ENCODE measurements at places on chromosomes 2 and 18. TPM values are rescaled to one million over a fixed set of nuclear protein-coding genes. Genes with fewer than 3 reads are reported as not detected.

DNA sequence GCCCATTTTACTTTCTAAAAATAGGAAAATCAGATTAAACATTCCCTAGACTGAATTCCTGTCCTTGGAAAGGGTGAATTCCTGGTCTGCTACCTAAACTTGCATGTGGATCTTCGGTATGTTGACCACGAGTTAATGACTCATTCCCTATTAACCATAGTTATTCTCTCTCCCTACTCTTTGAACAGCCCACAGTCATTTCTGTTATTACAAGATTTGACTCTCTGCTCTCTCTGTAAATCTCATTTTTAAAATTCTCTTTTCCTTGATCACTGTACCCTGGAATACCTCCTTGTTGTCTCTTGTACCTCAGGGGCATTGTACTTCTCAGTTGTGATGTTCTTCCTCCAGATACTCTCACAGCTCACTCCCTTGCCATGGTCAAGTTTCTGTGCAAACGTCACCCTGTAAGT lies 92.0 kb upstream of the GULP1 start:
- no peaks in the 10 kb centered on the region for H3K36me3 ChIP-seq
- H3K4me1 ChIP-seq = no peaks in the 10 kb centered on the region
- peak overlapping the region; percentile 64 for H3K27ac ChIP-seq
- no peak overlapping the region for H3K4me3 ChIP-seq

DNA sequence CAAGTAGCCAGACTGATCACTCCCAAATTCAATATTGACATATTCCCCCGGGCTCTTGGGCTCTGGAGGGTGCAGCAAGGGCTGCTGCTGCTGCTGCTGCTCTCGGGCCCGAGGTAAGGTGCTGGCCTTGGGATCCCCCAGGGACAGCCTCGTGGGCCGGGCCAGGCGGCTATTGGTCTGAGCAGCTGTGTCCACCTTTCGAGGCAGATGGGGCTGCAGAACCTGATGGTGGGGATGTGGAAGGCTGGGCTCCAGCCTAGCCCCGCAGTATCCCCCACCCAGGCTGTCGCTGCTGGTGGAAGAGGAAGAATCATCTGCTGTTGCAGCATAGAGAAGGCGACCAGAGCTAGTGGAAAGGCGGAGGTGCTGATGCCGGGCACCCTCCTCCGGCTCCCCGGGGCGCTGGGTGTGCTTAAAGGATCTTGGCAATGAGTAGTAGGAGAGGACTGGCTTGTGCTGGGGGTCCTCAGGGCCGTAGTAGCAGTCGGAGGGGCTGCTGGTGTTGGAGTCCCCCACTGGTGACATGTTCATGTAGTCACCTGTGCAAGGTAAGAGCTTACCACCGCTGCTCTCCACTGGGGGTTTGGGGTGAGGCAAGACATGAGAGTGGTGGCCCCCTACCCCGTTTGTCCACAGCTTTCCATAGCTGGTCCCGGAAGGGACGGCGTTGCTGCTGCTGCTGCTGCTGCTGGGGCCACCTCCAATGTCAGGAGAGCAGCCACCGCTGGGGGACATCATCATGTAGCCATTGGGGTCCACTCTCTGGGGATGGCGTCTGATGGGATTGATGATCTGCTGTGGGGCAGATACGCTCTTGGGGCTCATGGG lies 3.4 kb downstream of the IRS1 start:
- H3K4me1 ChIP-seq = no peaks in the 10 kb centered on the region
- H3K36me3 ChIP-seq = no peaks in the 10 kb centered on the region
- peak overlapping the region; percentile 93 for H3K27ac ChIP-seq
- H3K4me3 ChIP-seq = peak overlapping the region; percentile 67
- peak; percentile 30 for DNase-seq

DNA sequence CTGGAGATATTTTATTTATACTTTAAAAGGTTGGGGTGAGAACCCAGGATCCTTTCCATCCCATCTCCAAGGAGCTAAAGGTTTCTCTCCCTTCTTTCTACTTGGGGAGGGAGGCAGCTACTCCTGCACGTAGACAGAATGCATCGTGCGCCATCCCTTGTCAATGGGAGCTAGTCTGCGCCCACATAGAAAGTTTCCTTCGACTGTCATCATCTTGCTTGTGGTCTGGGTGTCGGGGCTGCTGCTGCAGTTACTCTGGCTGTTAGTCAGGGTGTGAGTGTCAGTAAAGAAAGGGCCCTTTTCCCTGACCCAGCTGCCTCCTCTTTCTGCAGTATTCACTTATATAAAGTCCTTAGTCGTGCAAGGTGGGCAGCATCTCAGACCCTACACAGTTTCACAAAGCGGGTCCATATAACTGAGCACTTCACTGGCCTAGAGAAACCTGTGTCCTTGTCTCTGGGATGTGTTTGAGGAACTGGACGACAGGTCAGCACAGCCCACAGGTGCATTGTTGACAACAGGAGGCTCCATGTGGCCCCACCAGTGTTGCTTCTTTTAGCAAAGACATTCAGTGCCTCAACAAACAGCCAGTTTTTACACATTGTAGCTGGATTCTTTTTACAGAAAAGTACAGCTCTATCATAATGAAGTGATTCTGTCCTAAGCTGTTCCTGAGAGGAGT lies 22.4 kb downstream of the NPAS2 start:
- no peak overlapping the region for H3K4me3 ChIP-seq
- H3K27me3 ChIP-seq = no peaks in the 10 kb centered on the region
- no peak for DNase-seq
- no peaks in the 10 kb centered on the region for H3K4me1 ChIP-seq

The GMPPA gene
- total RNA-seq = 30.3 TPM

- no peak overlapping the region for H3K4me3 ChIP-seq
- peak; percentile 60 for DNase-seq
- peak overlapping the region; percentile 79 for H3K27ac ChIP-seq
- H3K4me1 ChIP-seq = no peaks in the 10 kb centered on the region
Measured at GRCh38 chr2:8003462-8004075, 678.3 kb upstream of the ID2 start.

DNA sequence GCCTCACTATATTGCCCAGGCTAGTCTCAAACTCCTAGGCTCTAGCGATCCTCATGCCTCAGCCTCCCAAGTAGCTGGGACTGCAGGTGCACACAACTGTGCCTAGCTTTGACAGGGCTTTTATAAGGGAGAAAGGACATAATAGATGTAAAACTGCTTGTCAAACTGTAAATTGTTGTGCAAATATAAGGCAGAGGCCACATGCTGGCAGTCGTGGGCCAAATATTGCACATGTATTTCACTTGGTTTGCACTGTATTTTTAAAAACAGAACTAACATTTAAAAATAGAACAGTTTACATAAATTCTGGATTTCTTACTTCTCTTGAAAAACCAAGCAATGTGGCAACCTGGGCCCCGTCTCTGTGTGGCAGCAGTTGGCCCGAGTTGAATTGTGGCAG lies 31.2 kb upstream of the MYO3B start:
- no peaks in the 10 kb centered on the region for H3K27me3 ChIP-seq
- no peaks in the 10 kb centered on the region for H3K4me1 ChIP-seq
- H3K4me3 ChIP-seq = no peak overlapping the region
- no peak overlapping the region for H3K27ac ChIP-seq

DNA sequence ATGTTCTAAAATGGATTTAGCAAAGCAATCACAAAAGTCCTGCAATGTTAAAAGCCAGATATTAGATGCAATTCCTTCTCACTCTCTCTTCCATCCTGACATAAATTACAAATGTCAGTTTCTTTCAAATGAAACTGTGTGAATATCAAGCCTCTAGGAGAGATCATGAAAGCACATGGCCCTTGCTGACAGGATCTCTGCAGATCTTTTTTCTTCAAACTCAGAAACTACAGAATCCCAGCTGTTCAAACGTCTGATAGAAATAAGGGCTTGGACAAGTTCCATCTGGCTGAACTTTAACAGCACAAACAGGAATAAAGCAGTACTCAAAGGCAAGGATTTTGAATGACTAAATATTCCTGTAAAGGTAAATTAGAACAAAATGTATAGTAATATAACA lies 47.6 kb downstream of the PDE1A start:
- no peaks in the 10 kb centered on the region for H3K36me3 ChIP-seq
- H3K27ac ChIP-seq = peak overlapping the region; percentile 6
- no peaks in the 10 kb centered on the region for H3K27me3 ChIP-seq
- no peak overlapping the region for H3K4me3 ChIP-seq
- DNase-seq = no peak

- DNase-seq = no peak
- no peaks in the 10 kb centered on the region for H3K4me1 ChIP-seq
- peaks cover 3% of the 10 kb centered on the region for H3K27me3 ChIP-seq
- H3K27ac ChIP-seq = no peak overlapping the region
- no peaks in the 10 kb centered on the region for H3K36me3 ChIP-seq
Measured at GRCh38 chr18:79384151-79384807, 11.5 kb upstream of the NFATC1 start.

The NOSTRIN gene
- total RNA-seq = 181 TPM

DNA sequence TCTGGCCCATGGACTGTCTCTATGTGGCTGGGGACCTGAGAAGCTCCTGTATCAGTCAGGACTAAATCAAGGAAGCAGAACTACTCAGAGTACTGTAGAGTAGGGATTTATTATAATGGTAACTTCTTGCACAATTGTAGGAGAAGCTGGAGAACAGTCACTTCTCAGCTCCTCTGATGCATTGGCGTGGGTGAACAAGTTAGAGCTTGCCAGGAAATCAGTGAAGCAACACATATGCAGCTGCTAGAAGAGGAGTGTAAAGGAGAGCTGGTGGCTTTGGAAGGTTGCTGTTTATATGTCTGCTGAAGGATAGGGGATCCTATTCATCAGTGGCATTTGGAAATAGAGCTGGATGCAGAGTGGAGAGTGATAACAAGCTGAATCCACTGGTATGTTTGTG lies 215.5 kb upstream of the CWC22 start:
- DNase-seq = no peak
- no peaks in the 10 kb centered on the region for H3K27me3 ChIP-seq
- no peak overlapping the region for H3K4me3 ChIP-seq
- no peak overlapping the region for H3K27ac ChIP-seq
- H3K36me3 ChIP-seq = no peaks in the 10 kb centered on the region

- no peak overlapping the region for H3K27ac ChIP-seq
- no peaks in the 10 kb centered on the region for H3K36me3 ChIP-seq
- no peaks in the 10 kb centered on the region for H3K4me1 ChIP-seq
- H3K4me3 ChIP-seq = no peak overlapping the region
Measured at GRCh38 chr2:173669271-173669853, 295.8 kb downstream of the SP3 start.

GRCh38 chr2:96391153-96391827 lies 55.7 kb downstream of the NCAPH start:
- H3K4me1 ChIP-seq = no peaks in the 10 kb centered on the region
- DNase-seq = no peak
- no peaks in the 10 kb centered on the region for H3K27me3 ChIP-seq
- H3K36me3 ChIP-seq = no peaks in the 10 kb centered on the region
- H3K27ac ChIP-seq = no peak overlapping the region
- no peak overlapping the region for H3K4me3 ChIP-seq

DNA sequence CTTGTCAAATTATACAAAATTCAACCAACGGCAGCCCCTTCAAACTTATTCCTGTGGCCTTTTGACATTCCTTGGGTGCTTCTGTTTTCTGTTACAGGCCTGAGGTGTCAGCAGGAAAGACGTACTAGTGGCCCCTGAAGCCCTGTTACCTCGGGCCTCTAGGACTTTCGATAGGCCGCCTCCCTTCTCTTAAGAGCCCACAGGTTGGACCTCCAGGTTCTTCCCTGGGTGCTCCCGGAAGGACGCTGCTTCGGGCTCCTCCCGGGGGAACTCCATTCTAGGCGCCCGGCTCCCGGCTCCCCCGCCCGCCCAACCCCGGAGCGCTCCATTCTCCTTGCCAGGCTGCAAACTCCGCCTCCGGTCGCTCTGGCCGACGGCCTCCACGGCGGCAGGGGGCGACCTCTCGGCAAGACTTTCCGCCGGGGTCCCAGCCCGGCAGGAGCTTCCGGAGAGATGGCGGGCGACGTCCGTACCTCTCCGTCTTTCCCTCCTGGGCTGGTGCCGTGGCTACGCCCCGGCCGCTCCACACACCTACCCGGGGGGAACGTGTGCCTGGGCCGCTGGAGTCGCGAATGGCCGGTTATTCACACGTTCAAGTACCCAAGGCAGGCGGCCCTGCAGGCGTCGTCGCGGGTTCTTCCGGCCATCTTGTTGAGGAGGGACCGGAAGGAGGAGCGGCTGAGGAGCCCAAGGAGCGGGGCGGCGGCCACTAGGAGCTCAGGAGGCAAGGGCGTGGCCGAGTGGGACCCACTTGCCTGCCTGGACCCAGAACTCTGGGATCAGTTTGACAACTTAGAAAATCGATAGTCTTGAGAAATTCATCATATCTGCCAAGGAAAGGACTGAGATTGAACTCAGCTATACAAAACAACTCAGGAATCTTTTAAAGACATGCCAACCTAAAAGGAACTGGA lies 27.5 kb downstream of the BOLA3 start:
- no peaks in the 10 kb centered on the region for H3K36me3 ChIP-seq
- no peaks in the 10 kb centered on the region for H3K27me3 ChIP-seq
- H3K27ac ChIP-seq = peak overlapping the region; percentile 88
- no peaks in the 10 kb centered on the region for H3K4me1 ChIP-seq
- H3K4me3 ChIP-seq = peak overlapping the region; percentile 73
- DNase-seq = peak; percentile 77
